KBM-7 (cell line): ENCODE measurements at places on chromosomes 4 and X.
A peak's percentile ranks its signal among the peaks of the same experiment; 100 is the strongest.

GRCh38 chrX:8075636-8076035, 95.4 kb downstream of the VCX2 start:
- DNase-seq = no peak

DNA sequence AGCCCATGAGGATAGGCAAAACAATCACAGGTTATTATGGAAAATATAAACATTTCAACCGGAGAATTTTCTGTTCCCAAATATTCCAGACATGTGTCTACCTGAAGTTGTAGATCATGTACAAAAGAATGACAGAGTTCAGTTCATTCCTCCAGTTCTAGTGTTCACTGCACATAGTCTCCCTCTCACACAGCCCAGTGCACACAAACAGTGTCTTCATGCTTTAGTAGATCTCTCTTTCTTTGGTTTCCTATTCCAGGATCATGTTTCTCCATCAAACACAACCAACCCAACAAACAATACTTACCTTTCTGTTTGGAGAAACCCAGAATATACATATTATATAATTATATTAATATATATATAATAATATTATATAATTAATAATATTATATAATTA, 671.9 kb downstream of the TRIML1 start:
- DNase-seq = peak; percentile 0

- DNase-seq = no peak
Observed at GRCh38 chr4:64564126-64564525, 154.9 kb upstream of the TECRL start.

DNA sequence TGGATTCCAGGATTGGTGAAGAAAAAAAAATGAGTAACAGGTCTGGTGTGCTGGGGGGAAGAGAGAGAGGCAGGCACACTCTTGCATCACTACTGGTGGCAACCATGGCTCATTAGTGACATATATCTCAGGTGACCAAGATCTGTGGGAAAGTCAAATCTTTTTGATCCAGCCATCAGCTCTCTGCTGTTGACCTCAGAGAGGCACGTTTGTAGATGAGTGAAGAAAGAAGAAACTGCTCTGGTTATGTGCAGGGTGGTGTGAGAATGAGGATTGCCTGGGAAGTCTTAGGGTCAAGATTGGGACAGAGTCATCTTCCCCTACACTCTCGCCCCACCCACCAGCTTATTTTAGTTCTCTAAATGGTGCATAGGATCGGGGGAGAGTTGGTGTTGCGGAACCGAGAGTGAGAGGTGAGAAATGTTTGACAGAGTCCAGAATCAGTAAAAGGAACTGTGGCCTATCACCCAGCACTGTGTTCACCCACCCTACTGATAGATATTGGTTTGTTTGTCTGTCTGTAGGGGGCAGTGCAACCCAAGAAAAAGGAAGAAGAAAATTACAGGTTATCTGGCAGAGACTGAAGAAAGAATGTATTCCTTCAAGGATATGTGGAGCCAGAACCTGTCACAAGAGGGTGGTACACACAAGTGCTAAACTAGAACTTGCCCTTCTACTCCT, 21.9 kb downstream of the ARMCX6 start:
- DNase-seq = peak; percentile 68

DNA sequence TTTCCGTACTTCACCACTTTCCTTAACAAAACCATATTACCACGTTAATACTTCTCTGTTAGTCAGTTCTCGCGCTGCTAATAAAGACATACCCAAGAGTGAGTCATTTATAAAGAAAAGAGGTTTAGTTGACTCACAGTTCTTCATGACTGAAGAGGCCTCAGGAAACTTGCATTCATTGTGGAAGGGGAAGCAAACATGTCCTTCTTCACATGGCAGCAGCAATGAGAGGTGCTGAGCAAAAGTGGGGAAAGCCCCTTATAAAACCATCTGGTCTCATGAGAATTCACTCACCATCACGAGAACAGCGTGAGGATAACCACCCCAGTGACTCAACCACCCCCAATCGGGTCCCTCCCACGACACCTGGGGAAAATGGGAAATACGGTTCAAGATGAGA, 289.8 kb upstream of the CLNK start:
- DNase-seq = no peak

DNA sequence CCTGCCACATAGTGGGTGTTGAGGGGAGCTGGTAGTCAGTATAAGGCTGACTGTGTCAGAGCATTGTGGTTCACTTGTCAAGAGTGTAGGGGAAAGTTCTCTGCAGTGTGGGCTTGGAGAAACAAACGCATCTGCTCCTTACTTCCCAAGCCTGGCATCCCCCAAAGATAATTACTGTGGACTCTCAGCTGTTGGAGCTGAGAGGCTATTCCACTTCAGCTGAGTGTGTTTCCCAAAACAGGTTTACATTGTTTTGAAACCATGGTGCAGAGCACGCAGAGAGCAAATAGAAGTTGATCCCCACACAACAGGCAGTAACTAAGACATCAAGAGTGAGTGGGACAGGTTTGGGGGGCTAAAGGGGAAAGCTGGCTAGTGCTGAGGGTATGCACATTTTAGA, 181.0 kb upstream of the EOLA2 start:
- DNase-seq = no peak

- no peak for DNase-seq
Observed at GRCh38 chr4:118360106-118360505, 7.3 kb upstream of the PRSS12 start.

DNA sequence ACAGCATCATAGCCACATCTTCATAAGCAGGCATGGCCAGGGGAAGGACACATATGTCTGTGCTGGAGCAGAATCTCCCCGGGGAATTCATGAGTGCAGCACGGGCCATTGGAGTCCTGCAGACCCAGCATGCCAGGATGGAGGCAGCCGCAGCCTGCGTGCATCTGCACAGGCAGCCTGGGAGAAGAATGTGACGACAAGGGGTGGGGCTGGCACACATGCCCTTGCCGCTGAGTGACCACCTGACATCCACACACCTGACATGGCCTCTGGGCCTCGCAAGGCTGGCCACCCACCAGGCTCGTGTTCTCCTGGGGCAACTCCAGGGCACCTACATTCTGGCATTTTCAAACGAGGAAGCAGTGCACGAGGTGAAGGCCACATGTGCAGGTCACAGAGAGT, 66.2 kb upstream of the AFAP1 start:
- DNase-seq = no peak

- DNase-seq = no peak
Observed at GRCh38 chr4:38673130-38673978, 9.4 kb downstream of the KLF3 start.

GRCh38 chrX:20968996-20969395, 405.2 kb upstream of the CNKSR2 start:
- no peak for DNase-seq

DNA sequence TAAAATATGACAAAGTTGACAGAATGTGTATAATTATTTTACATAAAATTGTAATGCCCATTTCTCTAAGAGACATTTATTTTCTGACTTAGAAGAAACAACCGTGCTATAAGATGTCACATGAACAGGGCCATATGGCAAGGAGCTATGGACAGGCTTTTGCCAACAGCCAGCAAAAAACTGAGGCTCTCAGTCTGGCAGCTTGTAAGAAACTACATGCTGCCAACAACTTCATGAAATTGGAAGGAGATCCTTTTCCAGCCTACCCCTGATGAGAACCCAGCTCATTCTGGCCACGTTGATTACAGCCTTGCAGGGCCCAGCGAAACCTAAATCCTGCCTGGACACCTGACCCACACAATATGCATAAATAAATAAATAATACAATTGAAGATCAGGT, 250.3 kb upstream of the ARSJ start:
- no peak for DNase-seq

DNA sequence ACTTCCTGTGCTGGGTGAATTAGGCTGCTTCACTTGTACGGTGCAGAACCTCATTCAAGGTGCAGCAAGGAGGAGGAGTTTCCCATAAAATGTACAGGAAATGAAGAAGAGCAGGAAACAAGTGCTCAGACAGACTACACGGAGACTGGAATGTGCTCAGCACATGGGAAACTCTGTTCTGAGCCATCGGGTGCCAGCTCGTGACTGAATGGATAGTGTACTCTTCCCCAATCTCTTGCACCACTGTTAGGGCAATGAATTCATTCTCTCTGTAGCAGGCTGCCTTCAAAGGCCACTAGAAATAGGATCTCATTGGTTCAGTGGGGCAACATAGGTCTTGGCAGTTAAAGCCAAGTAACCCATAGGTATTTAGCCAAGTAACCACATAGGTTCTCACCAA, 200.0 kb upstream of the LDB2 start:
- no peak for DNase-seq

- no peak for DNase-seq
Observed at GRCh38 chrX:101203761-101204351, 15.7 kb upstream of the DRP2 start.

- DNase-seq = no peak
Observed at GRCh38 chrX:119201570-119201969, 34.5 kb upstream of the PGRMC1 start.

GRCh38 chrX:40975951-40976350, 109.3 kb upstream of the USP9X start:
- no peak for DNase-seq

- DNase-seq = no peak
Observed at GRCh38 chr4:91108751-91109150, 981.6 kb downstream of the CCSER1 start.
